Daoy (cell line): ENCODE measurements at places on chromosomes 1 and 21. TPM values are rescaled to one million over a fixed set of nuclear protein-coding genes. Genes with fewer than 3 reads are reported as not detected.

Gene ESPN
- not detected in 2 replicates for total RNA-seq

Gene CELA3A
- not detected in 2 replicates for total RNA-seq

Gene SLC9C2
- total RNA-seq: not detected in 2 replicates

Gene ALG14
- 2.8 and 3.1 TPM in 2 replicates for total RNA-seq

Gene PHF13
- total RNA-seq: 13.6 and 17.0 TPM in 2 replicates

Gene CLCA4
- total RNA-seq: not detected in 2 replicates

Gene PODN
- not detected in 2 replicates for total RNA-seq

Gene AMY1A
- not detected in 2 replicates for total RNA-seq

Gene TP73
- 0.89 and 2.5 TPM in 2 replicates for total RNA-seq

Gene MTR
- total RNA-seq: 19.4 and 21.0 TPM in 2 replicates

Gene SAMD13
- total RNA-seq: 1.9 and 5.9 TPM in 2 replicates

Gene DYNLT5
- total RNA-seq: not detected in 2 replicates

Gene HSD3B1
- not detected in 2 replicates for total RNA-seq

Gene CYP4B1
- not detected in 2 replicates for total RNA-seq

Gene SH2D1B
- 0.06 and 1.1 TPM in 2 replicates for total RNA-seq

Gene RGSL1
- total RNA-seq: not detected in 2 replicates

Gene GJA9
- total RNA-seq: not detected in 2 replicates

Gene CRP
- total RNA-seq: not detected in 2 replicates

Gene PLEKHG5
- 8.1 and 8.4 TPM in 2 replicates for total RNA-seq

Gene RAD54L
- total RNA-seq: 19.9 and 22.5 TPM in 2 replicates

Gene KRTAP19-1
- total RNA-seq: not detected in 2 replicates

Gene LDLRAD1
- not detected in 2 replicates for total RNA-seq

Gene NIBAN1
- 15.4 and 17.4 TPM in 2 replicates for total RNA-seq

Gene KRTAP7-1
- not detected in 2 replicates for total RNA-seq

Gene ASPM
- 57.8 and 71.1 TPM in 2 replicates for total RNA-seq

Gene NTMT2
- total RNA-seq: not detected in 2 replicates

Gene USH2A
- total RNA-seq: under 0.01 TPM in 1 of 2 replicates, not detected in the other

Gene TMEM82
- total RNA-seq: not detected in 2 replicates

Gene ARTN
- total RNA-seq: 0.91 and 2.5 TPM in 2 replicates

Gene ADGRB2
- total RNA-seq: 4.7 and 9.4 TPM in 2 replicates

Gene GOLT1A
- not detected in 2 replicates for total RNA-seq

Gene ADAM30
- not detected in 2 replicates for total RNA-seq

Gene DENND2D
- 5.7 and 11.0 TPM in 2 replicates for total RNA-seq

Gene RBP7
- total RNA-seq: not detected in 2 replicates

Gene KIAA0319L
- total RNA-seq: 12.1 and 16.1 TPM in 2 replicates

Gene ITGB2
- total RNA-seq: 0.09 and 1.0 TPM in 2 replicates

Gene SLC16A4
- 3.9 and 6.8 TPM in 2 replicates for total RNA-seq

Gene MLLT11
- total RNA-seq: 48.4 and 52.7 TPM in 2 replicates

Gene TACSTD2
- total RNA-seq: 0.06 TPM in 1 of 2 replicates, not detected in the other

Gene GNG4
- total RNA-seq: 0.98 and 2.2 TPM in 2 replicates

Gene GBP5
- total RNA-seq: 2.9 and 3.4 TPM in 2 replicates

Gene PLCH2
- 0.06 TPM in 1 of 2 replicates, not detected in the other for total RNA-seq
